ENCODE measurements at places on chromosomes 2 and 18.

- DNase-seq: no peak
Observed at GRCh38 chr2:18467749-18468360, 92.6 kb downstream of the RDH14 start.

GRCh38 chr18:77137851-77138250 is 5.3 kb upstream of the MBP start:
- DNase-seq: no peak

DNA sequence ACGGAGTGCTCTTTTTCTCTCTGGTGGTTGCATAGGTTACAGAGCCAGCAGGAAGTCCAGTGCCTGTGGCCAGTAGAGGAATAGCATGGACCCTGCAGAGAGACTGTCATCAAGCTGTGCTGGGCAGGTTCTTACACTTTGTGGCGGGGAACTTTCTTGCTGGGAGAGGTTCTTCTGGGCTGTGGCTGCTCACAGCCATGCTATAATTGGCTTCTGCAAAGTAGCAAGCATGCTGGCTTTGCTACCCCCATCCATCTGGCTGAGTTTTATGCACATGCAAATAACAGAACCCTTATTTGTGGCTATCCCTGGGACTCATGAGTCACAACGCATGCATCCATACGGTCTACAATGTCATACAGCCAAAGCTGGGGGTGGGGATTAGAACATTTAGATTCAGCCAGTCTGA is 68.9 kb downstream of the PLCL1 start:
- DNase-seq: no peak

DNA sequence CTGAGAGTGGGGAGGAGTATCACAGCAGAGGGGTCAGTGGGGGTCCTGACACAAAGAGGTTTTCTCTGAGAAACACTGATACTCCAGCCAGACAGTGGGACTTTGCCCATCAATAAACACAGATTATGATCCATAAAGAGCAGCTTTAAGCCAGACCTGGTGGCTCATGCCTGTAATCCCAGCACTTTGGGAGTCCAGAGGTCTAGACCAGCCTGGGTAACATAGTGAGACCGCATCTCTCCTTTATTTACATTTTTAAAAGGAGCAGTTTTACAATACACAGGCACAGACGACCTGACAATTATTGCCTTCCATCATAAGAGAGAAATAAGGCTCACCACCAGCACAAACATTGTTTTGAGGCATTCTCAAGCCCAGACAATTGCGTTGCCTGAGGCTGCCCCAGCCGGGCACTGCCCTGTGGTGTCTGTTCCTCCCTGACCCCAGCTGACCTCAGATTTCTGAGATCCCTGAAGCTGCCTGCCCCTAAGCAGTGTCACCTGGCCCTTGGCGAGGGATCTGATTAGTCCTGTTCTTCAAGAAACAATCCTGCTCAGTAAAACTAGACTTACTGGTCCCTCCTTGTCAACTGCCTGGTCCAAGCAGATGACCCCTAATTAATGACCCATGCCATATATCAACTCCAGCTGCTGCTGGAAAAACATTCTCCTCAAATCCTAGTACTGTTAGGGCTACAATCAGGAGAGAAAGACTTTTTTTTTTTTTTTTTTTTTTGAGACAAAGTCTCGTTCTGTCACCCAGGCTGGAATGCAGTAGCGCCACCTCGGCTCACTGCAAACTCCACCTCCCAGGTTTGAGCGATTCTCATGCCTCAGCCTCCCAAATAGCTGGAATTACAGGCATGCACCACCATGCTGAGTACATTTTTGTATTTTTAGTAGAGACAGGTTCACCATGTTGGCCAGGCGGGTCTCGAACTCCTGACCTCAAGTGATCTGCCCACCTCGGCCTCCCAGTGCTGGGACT is 59.4 kb upstream of the SOS1 start:
- no peak for DNase-seq

GRCh38 chr2:11558214-11558886 is 24.5 kb downstream of the GREB1 start:
- DNase-seq: no peak

- DNase-seq: no peak
Observed at GRCh38 chr18:30545393-30545792, 497.1 kb downstream of the DSC3 start.

GRCh38 chr2:191153716-191154115 is 2.9 kb upstream of the STAT4 start:
- no peak for DNase-seq

DNA sequence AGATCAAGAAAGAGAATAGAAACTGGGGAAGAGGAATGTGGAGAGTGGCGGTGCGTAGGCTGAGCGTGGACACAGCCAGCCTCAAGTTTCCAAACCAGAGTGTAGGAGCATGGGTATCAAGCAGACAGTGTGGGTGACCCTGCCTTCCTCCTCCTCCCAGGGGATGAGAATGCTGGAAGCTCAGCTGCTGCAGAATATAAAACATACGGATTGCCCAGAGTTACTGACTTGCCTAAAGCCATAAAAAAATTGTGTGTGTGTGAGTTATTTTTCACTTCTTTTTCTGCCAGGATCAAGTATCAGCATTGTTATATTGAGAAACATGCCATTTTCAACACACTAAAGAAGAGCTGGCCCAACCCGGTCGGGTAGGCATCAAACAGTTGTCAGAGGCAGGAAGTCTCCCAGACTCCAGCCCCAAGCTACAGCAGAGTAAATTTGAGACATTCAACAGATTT is 333.3 kb upstream of the ACVR2A start:
- DNase-seq: no peak

DNA sequence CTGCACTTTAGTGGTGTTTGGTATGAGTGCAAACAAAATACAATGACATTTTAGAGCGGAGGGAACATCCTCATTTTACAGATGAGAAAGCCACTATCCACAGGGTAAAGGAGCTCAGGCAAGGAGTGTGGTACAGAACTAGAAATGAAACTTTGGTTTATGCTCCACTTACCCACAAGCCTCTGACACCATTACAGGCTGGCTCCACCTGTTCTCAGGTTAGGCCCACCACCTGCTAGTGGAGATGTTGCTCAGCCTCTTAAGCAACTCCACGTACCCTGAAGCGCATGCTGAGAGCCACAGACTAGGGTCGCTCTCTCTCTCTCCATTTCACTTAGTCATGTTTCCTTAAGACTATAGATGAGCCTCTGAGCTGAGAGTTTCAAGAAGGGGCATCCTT is 130.0 kb downstream of the MBD2 start:
- no peak for DNase-seq

- DNase-seq: no peak
Observed at GRCh38 chr18:29004921-29005320, 828.0 kb upstream of the CDH2 start.

DNA sequence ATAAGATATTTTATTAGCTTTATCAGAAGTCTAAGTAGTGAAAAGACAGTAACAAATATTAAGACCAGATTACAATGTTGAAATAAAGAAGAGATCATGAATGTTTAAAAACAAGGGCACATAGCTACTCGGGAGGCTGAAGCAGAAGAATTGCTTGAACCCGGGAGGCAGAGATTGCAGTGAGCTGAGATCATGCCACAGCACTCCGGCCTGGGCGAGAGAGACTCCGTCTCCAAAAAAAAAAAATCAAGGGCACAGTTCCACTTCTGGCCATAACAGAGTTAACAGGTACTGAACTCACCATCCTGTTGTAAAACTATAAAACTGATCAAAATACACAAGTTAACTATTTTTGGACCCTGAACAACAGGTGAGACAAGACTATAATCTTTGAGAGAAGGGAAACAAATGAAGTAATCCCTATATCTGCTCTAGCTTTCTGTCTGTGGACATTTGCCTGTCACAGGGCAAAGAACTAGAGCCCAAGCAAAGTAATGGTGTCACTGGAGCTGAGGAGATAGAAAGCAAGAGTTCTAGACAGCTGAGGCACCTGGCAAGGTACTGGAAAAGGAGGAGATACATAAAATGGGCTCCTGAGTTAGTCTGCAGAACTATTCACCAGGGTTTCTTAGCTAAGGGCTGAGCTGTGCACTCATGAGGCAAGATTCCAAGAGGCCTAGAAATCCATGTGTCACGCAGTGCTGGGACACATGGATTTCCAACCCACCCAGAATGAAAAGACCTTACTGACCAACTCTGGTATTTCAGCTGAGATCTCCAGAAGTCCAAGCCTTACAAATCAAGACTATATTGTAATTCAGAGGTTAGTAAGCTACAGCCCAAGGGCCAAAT is 15.2 kb downstream of the MMADHC start:
- DNase-seq: no peak

GRCh38 chr2:26985807-26986206 is 15.4 kb downstream of the MAPRE3 start:
- DNase-seq: no peak

DNA sequence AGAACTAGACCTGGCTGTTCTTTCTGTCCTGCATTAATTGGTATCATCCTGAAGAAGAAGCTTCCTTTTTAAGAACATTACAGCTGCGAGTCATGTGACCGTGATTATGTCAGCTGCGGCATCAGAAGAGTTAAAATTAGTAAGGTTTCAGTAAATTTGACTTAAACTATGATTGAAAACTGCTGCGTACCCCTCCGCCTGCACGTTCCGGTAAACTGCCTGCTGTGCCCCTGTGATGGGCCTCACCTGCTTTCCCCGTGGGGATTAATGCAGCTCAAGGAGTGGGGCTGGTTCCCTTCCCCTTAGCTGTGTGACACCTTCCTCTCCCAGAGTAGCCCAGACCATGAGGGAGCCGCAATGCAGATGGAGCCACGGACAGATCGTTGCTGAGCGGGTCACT is 36.1 kb upstream of the MYO3B start:
- DNase-seq: no peak

DNA sequence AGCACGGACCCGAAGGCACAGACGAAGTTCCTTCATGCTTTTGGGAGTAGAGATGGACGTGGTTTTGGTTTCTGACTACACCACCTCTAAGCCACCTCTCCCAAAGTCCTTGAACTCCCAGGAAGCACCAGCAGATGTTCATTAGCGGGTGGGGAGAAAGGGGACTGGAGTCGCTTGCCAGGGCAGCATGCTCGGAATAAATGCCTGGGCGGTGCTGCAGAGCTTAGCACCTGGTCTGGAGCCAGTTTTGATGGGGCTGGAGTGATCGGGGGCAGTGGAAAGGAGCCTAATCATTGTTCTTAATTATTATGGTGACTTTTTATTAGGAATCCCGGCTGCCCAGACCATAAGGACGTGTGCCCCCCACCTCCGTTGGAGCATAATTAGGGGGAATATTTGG is 220.8 kb downstream of the TFCP2L1 start:
- DNase-seq: no peak
